Stimulated activated CD8-positive, alpha-beta memory T cell treated with anti-CD3 and anti-CD28 coated beads, Interleukin-7, amount 100 ng/mL, for 1 hour (primary cell): ENCODE measurements at places on chromosomes 4 and X.

GRCh38 chr4:22670956-22671355, 21.8 kb upstream of the GBA3 start:
- no peak for DNase-seq

- no peak for DNase-seq
These were observed 135.7 kb upstream of the MAMLD1 start for GRCh38 chrX:150227321-150227860.

- no peak for DNase-seq
These were observed 126.3 kb upstream of the EMCN start for GRCh38 chr4:100644150-100644549.

DNA sequence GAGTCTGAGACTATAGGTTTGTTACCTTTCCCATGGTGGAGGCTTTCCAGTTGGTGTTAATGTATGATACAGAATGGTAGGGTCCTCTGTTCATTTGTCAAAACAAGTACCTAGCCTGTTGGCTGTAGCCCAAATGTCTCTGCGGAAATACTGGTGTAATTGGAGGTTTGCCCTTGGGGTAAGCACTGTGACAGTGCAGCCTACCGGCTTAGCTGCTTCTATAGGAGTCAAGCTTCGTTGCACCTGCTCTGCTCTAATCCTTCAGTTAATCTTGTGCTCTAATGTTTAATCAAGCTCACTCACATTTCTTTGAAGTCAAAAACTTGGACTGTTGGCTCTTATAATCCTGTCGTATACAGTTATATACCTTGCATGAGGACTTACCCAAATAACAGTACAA, 203.4 kb downstream of the CCNG2 start:
- no peak for DNase-seq

- DNase-seq = no peak
These were observed 249.3 kb downstream of the CHIC1 start for GRCh38 chrX:73812256-73812655.

GRCh38 chr4:48546336-48546735, 56.3 kb downstream of the ZAR1 start:
- no peak for DNase-seq

DNA sequence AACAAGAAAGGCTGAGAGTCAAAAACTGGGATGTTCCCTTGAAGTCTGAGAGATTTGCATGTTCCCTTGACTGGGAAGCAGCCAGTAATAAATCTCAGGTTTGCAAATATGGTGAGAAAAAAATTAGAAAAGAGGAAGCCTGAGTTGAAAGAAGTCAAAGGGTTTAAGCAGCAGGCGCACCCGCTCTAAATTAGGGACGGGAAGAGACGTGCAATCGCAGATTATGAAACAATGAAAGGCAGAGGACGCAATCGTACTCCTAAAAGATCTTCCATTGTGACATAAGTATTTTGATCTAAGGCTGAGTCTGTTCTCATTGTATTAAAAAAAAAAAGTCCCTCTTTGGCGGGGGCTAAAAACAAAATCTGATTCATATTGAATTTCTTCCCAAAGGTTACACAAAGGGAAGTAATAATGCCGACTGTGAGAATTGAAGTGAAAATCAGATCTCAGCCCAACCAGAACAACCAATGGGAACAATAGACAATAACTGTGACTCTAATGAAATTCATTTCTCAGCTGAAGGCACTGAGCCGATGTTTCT, 28.2 kb downstream of the SAT1 start:
- no peak for DNase-seq

DNA sequence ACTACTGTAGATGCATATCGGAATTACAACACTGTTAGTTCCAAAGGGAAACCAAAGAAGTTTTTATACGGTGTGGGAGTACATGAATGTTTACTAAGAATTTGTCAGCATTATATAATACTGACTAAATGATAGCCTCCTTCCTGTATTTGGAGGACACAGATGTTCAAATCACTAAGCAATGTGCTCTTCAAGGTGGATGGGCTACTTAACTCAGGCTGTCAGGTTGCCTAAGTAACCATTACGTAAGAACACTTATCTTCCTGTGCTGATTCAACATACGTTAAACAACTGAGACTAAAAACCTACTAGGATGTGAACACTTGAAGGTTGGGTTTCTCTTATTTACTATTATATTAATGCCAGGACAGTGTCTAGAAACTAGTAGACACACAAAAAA, 81.9 kb upstream of the HPGD start:
- no peak for DNase-seq

DNA sequence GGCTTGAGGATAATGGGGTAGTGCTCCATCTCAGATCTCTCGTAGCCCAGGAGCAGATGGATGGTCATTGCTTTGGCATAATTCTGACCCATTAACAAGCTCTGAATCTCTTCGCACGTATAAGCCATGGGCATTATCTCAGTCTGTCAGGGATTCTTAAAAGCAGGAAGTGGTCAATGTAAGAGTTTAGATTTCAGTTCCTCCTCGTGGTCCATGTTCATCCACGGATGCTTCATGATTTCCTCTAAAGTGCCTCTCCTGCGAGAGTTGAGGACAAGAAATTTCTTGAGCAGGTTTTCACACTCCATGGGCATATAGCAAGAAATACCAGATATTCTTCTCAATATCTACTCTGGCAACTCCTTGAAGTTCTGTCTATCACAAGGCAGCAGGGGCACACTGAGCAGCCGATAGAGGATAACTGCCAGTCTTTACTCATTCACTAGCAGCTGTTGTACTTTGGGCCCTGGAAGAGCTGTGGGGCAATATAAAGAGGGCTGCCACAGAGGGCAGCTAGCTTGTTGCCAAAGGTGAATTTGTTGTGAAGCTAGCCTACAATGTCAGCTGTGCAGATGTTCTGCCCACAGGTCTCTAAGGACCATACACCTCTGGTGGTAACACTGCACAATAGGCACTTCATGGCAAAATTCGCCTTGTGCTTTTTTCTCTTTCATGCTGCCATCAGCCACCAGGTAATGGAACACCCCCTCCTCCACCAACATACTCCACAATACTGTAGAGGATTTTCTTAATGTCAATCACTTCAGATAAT, 52.0 kb upstream of the WDR17 start:
- no peak for DNase-seq

DNA sequence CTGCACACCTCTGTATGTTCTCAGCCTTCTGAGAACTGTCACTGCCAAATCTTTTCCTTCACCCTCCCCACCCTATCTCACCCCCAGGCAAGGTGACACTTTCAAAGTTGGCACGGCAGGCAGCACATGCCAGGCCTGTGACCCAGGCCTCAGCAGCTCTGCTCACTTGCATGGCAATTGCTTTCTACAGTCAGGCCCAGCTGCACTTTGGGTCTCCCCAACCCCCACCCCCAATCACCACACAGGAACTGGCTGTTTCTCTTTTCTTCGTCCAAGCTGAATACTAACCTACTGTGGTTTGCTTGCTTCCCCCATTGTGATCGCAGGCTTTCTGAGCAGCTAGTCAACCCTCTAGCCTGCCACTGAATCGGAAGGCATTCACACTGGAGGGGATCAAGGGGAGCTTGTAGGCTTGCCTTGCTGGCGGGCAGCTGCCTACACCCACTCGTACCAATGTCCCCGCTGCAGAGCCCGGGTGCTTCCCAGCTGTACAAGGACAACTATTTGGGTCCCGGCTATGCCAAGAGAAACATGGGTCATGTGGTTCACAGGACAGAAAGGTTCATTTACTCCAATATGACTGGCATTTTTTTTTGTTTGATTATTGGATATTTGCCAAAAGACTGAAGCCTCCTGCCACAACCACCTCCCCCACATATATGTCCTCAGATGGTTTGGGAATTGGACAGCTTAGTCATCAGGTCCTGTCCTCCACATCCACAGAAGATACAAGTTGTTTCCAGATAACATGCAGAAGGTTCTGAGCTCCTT, 28.1 kb downstream of the SLC25A43 start:
- no peak for DNase-seq

DNA sequence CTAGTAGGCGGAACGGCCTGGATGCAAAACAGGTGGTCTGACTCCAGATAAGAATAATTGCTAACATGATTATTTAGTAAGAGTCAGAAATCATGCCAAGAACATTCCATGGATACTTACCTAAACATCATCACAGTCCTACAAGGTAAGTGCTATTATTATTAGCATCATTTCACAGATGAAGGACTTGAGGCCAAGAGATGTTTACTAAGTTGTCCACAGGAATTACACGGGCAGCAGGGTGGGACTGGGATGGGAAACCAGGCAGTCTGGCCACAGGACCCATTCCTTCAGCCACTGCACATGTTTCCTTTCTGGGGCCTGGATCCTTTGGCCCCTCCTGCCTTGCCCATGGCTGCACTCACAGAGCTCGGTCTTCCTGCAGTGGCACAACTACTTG, 48.3 kb downstream of the ANAPC4 start:
- DNase-seq = no peak

GRCh38 chr4:31085689-31086088, 365.5 kb downstream of the PCDH7 start:
- DNase-seq = no peak

GRCh38 chrX:119692191-119693039, 553 bp downstream of the SEPTIN6 start:
- DNase-seq = no peak

DNA sequence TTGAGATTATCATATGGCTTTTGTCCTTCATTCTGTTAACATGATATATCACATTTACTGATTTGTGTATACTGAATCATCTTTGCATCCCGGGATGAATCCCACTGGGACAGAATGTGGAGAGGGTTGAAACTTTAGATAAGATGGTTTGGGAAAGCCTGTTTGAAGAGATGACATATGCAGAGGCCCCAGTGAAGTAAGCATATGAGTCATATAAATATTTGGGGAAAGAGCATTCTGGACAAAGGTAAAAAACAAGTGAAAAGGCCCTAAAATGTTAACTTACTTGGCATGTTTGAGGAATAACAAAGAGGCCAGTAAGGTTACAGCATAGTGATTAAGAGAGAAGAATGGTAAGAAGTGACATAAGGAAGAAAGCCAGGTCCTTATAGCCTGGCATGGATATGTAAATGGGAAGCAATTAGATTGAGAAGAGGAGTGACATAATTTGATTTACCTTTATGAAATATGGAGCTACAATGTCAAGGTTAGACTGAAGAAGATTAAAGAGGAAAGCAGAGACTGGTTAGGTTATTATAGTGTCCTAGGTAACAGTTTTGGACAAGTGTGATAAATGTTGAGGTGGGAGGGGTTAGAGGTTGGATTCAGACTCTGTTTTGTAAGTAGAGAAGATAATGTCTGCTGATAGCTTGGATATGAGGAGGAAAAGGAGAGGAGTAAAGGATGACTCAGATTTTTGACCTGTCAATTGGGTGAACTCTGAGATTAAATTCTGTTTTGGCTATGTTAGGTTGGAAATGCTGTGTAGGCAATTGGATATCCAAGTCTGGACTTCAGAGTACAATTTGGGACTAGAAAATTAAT, 54.6 kb upstream of the DRP2 start:
- DNase-seq = no peak

DNA sequence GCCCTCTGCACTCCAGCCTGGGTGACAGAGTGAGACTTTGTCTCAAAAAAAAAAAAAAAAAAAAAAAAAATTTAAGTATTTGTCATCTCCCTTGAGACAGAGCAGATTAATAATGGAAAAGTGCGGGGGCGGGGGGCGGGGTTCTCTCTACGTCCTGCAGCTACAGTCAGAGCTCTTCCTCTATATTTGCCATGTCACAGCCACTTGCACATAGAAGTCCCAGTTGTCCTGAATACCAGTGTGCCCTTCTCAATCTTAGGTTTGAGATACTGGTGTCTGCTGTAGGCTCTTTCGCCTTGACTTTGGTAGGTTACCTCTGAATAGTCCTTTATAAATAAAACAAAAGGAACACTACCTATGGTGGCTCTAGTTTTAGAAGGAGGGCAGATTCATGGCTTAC, 237.8 kb upstream of the PGRMC2 start:
- DNase-seq = no peak

- no peak for DNase-seq
These were observed 421 bp upstream of the PLAC1 start for GRCh38 chrX:134658760-134659023.

- no peak for DNase-seq
These were observed 15.6 kb downstream of the DCK start for GRCh38 chr4:71009086-71009485.

GRCh38 chrX:82362550-82362949, 1145.5 kb upstream of the POU3F4 start:
- no peak for DNase-seq

- DNase-seq = no peak
These were observed 89.1 kb downstream of the SLC16A2 start for GRCh38 chrX:74510401-74510800.

GRCh38 chr4:39541987-39542610, 14.9 kb upstream of the UGDH start:
- DNase-seq = no peak

GRCh38 chr4:124478470-124478869, 234.1 kb downstream of the ANKRD50 start:
- DNase-seq = no peak

GRCh38 chr4:12928751-12929150, 555.4 kb downstream of the RAB28 start:
- DNase-seq = no peak

DNA sequence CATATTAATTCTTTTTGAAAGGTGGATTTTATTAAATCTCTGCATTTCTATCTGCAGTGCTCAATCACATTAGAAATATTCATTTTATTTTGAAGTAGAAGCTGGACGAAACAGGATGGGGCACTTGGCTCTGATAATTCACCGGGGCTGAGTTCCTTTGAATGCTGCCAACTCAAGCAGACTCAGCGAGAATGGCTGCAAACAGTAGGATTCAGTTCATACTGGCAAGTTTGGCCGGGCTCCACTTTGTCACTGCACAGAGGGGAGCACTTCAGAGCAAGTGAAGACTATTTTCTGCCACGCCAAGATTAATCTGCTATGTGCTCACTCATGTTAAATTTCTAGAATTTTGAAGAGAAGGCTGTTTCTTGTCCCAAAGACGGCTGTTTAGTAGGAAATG, 30.7 kb upstream of the KLHL8 start:
- DNase-seq = no peak

- DNase-seq = no peak
These were observed 63.2 kb downstream of the BANK1 start for GRCh38 chr4:101853691-101854090.
